ENCODE measurements at places on chromosomes 16 and 17.

DNA sequence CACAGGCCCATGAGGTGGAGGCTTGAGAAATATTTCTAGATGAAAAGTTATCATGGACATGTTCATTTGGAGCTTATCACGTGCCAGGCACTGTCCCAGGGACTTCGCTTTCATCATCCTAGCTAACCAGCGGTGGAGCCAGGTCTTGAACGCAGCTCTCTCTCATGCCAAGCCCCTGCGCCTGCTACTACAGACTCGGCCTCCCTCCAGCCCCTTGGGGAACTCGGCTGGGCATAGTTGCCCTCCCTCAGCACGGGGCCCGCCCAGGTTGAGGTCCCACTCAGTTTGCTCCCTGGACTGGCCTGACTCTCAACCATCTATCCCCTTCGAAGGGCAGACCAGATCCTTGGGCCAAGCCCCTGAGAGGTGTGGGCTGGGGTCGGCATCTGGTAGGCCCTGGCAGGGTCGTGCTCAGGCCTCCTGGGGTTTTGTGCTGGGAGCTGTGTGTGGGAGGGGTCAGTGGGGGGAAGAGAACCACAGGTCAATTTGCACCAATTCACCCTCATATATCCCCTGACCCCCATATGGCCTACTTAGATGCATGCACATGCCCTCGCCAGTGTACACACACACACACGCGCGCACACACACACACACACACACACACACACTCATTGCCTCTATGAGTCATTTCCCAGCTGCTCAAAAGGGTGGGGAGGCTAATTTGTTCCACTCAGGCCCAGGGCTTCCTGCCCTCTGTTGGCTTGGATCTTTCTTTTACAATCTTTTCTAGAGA is 12.1 kb upstream of the SCN4A start:
- DNase-seq = peak; percentile 80

- no peak for DNase-seq
These were observed 69.9 kb downstream of the ABR start for GRCh38 chr17:1109606-1110540.

DNA sequence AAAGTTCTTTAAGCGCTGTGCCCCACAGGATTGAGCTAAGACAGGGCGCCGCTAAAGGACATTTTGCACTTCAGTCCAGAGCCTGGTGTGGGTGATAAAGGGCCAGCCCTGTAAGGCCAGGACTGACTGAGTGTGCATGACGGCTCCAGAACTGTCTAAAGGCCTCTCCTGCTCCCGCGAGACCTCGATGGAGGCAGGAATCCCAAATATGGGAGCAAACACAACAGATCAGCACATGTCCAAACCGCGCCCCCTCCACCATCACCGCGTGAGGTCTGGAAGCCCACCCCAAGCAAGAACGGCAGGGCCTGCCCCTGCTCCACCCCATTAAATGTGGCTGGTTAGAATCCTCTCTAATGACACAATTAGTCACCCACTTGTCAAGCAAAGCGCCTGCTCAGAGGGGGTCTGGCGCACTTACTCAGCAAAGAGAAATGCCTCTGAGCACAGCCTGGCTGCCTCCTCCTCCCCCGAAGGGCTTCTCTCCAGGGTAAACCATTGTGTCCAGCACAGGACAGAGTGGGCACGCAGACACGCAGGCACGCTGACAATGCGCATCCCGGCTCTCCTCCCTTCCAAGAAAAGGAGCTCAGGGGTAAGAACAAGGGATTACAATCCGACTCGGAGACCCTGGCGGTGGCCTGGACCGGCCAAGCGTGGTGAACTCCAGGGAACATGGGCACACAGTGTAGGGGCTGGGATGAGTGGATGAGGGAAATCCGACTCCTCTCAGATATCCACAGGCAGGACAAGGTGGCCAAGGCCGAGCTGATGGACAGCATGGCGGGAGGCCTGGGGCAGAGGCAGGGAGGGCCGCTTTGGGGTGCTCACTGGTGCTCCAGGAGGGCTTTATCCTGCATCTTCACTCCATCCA is 1.5 kb downstream of the MXRA7 start:
- no peak for DNase-seq

- no peak for DNase-seq
These were observed 157.7 kb downstream of the CCDC182 start for GRCh38 chr17:57587193-57587969.

GRCh38 chr17:5526821-5527598 is 40.6 kb downstream of the MIS12 start:
- peak; percentile 90 for DNase-seq

GRCh38 chr16:85323961-85324253 is 211.6 kb upstream of the CIBAR2 start:
- DNase-seq = no peak

GRCh38 chr17:14203388-14203787 is 33.3 kb downstream of the CDRT15 start:
- no peak for DNase-seq

- DNase-seq = no peak
These were observed 191.1 kb upstream of the IRX3 start for GRCh38 chr16:54477714-54478113.

- no peak for DNase-seq
These were observed 68.7 kb downstream of the TRIM37 start for GRCh38 chr17:59037960-59038359.

GRCh38 chr17:30831663-30832437 is at the start of gene ATAD5:
Gene ATAD5, plus strand, starts transcription at chr17:30831966. Its CDS starts 382 bp downstream, at chr17:30832348.
- DNase-seq = peak; percentile 96

DNA sequence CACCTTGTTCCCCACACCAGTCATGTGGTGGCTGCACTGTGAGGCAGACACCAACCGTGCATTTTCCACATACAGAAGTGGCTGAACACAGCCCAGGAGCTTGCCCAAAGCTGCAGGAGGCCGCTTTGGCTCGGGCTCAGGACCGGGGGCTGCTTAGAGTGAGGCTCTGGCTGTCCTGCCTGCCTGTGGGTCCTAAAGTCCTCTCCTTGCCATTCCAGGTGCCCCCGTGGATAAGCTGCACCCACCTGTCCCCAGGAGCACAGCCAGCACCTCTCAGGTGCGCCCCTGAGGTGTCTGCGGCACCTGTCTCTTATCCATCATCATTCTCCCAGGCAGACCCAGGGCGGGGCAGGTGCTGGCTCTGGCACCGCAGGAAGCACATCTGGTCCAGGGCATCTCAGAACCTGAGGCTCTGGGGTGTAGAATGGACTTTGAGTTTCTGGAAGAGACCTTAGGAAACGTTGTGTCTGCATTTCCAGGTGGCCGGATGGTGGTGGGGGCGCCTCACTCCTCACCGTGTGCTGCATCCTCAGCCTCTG is 180.5 kb upstream of the ZNF469 start:
- DNase-seq = no peak

DNA sequence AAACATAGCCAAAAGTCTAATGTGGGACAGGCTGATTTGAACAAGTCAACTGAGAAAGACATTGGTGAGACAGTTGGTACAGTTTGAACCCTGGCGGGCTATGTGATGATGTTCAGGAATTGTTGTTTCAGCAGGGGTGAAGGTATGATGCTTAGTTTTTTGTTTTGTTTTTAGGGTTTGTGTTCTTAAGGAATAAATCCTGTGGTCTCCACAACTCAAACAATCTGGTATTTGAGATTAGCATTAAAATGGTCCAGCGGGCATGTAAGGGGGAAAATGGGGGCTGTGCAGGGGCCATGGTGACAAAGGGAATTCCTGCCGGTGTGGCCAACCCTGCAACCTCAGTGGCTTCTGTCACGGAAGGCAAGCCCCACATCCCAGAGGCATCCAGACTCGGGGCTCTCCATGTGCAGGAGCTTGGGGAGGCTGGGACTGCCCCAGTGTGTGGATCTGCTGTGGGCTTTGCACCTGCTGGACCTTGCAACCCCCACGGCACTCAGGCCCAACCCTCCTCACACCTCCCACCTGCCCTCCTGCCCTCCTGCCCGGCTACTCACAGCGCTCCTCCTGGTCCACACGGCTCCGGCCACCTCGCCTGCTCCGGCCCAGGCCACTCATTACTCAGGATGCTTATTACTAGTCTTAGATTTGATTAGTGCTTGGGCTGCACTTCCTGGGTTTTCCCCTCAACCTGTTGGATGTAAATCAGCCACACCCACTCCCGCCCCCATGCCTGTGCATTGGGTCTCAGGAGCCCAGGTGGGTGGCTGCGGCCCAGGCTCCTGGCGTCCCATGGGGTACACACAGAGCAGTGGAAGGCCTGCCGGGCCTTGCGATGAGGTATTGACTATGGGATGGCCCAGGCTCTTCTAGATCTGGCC is at the start of gene TNFRSF13B:
Gene TNFRSF13B, minus strand, starts transcription at position 661 of the 881 bp plus-strand sequence. Its CDS starts 43 bp downstream, at position 618.
- DNase-seq = no peak

- no peak for DNase-seq
These were observed at the start of gene PLEKHH3 for GRCh38 chr17:42676424-42677011. Gene PLEKHH3, minus strand, starts transcription at chr17:42676994. Its CDS starts 431 bp downstream, at chr17:42676563.

- DNase-seq = no peak
These were observed 378.9 kb upstream of the CA10 start for GRCh38 chr17:52537421-52537820.

DNA sequence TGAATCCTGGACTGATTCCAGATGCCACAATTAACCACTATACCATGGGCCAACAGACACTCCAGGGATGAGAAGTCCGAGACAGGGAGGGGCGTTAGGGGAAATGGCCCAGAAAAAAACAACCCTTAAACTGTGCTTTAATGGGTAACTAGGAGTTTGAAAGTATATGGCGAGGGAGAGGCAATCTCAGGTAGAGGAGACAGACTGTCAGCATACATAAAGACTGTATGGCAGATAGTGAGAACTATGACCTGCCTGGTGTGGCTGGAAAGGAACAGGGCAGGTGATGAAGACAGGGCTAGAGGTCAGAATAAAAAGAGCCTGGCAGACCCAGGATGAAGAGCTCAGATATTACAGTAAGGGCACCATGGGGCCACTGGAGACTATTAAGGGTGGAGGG is 8.1 kb downstream of the ZZEF1 start:
- no peak for DNase-seq

DNA sequence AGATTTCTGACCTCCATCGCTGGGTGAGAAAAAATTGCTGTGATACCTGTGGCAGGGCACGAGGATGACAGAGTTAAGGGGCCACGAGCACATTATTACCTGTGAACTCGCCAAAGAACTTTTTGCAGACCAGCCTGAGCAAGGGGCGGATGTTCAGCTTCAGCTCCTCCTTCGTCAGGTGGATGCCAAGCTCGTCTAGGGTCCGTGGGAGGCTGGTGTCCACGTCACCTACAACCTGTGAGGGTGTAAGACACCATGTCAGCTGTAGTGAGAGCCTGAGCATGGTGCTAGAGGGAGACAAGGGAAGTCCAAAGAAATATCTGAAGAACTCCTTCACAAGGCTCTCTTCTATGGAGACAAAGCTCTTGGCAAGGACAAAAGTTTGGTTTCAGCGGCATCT is 17.1 kb downstream of the HIGD1B start:
- DNase-seq = no peak

DNA sequence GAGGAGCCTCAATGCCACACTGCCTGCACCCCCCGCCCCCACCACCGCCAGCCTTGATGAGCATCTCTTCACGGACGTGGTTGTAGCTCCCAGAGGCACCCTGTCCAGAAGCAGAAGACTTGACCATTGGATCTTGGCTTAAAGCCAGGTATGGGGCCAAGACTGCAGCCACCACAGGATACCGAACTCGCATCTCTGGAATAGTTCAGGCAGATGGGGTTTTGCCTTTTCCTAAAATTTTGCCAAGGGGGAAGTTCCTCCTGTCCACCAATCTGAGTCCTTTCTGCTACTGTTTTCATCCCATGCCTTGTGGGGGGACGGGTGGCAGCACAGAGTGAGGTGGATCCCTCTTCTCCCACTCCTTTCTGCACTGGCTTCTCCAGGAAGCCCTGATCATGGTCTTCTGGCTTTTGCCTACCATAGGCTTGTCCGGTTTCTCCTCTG is 939 bp downstream of the CORO6 start:
- no peak for DNase-seq

GRCh38 chr17:39244600-39245570 is 19.1 kb upstream of the STAC2 start:
- DNase-seq = peak; percentile 88

GRCh38 chr17:56325313-56326000 is 172.2 kb downstream of the ANKFN1 start:
- DNase-seq = no peak

DNA sequence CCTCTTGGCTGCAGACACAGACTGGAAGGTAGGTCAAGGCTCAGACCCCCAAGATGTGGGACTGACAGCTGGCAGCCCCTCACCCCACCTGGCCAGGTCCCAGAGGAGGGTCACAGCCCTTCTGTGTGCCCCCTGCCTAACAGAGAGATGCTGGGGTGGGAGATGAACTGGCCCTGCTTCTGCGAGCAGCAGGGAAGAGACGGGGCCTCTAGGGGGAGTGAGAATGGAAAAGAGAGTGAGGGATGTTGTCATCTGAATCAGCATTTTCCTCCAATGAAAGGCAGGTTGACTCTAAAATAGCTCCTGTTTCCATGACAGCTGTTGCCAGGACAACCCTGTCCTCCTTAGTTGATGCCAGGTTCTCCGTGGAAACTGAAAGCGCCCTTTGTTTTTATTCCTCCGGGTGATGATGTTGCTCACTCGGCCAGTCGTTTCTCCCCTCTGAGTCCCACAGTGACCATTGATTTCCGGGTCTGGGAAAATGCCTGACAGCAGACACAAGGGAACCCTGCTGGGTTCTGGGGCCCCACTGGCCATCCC is 4.9 kb upstream of the NDRG4 start:
- DNase-seq = peak; percentile 60

- no peak for DNase-seq
These were observed 5.6 kb downstream of the GFAP start for GRCh38 chr17:44909681-44910144.

GRCh38 chr17:80395402-80396151 is 19.4 kb upstream of the ENDOV start:
- DNase-seq = no peak

DNA sequence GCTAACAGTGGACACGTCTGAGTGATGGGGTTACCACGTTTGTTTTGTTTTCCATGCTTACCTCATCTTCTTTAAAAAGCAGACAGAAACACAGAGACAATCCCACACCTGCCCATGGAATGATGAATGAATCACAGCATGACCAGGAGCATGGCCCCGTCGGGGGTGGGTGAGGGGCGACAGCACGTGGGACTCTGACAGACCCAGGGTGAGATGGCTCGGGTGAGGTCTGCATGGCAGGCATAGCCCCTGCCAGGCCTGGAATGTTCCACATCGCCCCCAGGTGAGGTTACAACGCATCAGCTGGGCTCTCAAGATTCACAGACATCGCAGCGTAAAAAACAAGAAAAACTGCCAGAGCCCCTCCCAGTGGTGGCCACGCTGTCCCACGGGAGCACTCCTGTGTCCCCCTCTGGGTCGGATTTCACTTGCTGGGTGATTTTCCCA is 18.1 kb downstream of the SLC7A5 start:
- no peak for DNase-seq

- DNase-seq = no peak
These were observed 3.0 kb downstream of the EME1 start for GRCh38 chr17:50375858-50376538.

GRCh38 chr16:444027-444426 is 18.6 kb downstream of the RAB11FIP3 start:
- DNase-seq = no peak

DNA sequence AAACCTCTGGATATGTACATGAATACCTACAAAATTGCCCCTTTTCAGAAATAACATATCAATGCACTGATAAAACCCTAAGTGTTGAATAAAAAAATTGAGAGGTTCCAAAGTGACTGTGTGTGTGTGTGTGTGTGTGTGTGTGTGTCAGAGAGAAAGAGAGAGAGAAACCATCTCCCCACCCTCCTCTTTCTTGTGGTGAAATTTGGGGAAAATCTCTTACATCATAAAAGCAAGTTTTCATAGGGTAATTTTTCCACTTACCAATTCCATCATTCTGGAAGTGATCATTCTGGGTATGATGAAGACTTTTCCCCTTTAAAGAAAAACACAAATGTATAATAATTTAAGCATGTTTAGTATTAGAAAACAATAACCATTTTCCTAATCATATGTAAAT is 79.3 kb downstream of the CACNG1 start:
- peak; percentile 48 for DNase-seq

Measured in suppressor macrophage treated with lipopolysaccharide for 4 hours (primary cell).